ENCODE measurements at places on chromosomes 11 and 22. TPM values are rescaled to one million over a fixed set of nuclear protein-coding genes. Genes with fewer than 3 reads are reported as not detected.
A peak's percentile ranks its signal among the peaks of the same experiment; 100 is the strongest.

DNA sequence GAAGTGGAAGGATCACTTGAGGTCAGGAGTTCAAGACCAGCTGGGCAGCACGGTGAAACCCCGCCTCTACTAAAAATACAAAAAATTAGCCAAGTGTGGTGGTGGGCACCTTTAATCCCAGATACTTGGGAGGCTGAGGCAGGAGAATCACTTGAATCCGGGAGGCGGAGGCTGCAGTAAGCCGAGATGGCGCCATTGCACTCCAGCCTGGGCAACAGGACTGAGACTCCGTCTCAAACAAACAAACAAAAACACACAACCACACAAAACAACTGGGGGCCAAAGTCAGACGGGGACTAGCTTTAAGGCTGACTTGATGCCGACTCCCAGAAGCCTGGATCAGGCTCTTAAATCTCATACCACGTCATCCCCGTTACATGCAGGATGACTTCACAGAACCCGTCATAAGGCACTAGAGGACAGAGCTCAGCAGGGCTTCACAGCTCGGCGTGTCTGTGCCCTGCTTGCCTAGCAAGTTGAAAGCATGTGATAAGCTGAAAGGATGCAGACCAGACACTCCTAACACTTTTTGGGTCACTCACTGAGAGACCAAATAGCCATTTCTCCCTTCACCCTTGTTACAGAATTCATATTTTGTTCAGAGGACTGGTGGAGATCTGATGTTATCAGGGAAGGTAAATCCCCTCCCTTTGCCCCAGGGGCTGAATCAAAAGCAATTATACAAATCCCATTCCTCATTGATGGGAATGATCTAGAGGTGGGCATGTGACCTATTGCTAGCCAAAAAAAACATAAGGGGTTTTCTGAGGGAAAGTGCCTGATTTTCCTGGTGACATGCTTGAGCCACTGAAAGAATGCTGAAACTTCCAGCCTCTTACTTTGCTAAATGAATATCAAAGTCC, 65.4 kb downstream of the GAB2 start:
- H3K27ac ChIP-seq: peak overlapping the region; percentile 84
- no peak overlapping the region for H3K4me3 ChIP-seq
- peak; percentile 21 for DNase-seq
- peaks cover 13% of the 10 kb centered on the region for H3K4me1 ChIP-seq

- peaks cover 24% of the 10 kb centered on the region for H3K36me3 ChIP-seq
- H3K4me1 ChIP-seq: peaks cover 3% of the 10 kb centered on the region
- no peak for DNase-seq
- no peak overlapping the region for H3K4me3 ChIP-seq
Measured at GRCh38 chr11:66607126-66607834, 9.2 kb upstream of the RBM14 start.

GRCh38 chr11:17277024-17277584, 565 bp downstream of the NUCB2 start:
- H3K27me3 ChIP-seq: no peaks in the 10 kb centered on the region
- H3K36me3 ChIP-seq: no peaks in the 10 kb centered on the region
- peak overlapping the region; percentile 66 for H3K4me3 ChIP-seq
- peaks cover 13% of the 10 kb centered on the region for H3K4me1 ChIP-seq
- no peak for DNase-seq

LMO1 gene
- not detected for total RNA-seq

XPNPEP3 gene
- 18.6 TPM for total RNA-seq

MISFA gene
- total RNA-seq: 6.3 TPM
